ENCODE measurements at places on chromosomes 3 and 15.

- DNase-seq, result no peak
Observed at GRCh38 chr3:150238048-150238802, 169.9 kb upstream of the TSC22D2 start.

DNA sequence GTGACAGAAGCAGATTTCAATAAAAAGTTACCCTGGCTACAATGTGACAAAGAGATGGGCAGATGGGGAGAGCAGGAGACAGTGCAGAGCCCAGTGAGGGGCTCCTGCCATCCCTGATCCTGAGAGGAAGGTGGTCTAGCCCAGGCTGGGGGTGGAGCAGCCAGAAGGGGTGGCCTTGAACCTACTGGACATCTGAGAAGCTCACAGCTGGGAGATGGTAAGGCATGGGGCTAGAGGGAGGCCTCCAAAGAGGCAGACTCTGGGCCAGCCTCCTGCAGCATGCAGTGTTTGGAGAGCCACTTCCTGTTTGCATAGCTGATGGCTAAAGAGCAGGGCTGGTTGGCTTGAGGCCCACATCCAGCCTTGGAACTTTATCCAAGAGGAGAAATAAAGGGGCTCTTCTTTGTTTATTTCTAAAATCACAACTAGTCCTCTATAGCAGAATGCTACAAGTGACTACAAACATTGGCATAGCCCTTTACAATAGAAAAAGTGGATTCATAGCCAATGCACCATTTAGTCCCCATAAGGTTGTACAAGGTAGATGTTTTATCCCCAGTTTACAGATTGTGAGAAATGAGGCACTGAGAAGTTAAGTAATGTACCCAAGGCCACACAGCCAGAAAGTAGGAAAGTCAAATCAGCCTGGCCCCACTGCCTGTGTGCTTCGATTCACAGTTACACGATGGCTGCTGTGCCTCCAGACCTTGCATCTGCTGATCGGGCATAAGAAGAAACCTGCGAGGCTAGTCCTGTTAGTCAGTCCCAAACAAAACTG, 4.6 kb downstream of the EFCC1 start:
- peak; percentile 52 for DNase-seq

- no peak for DNase-seq
Observed at GRCh38 chr3:177119829-177120228, 77.5 kb downstream of the TBL1XR1 start.

GRCh38 chr3:104564045-104564643, 802.6 kb upstream of the ALCAM start:
- DNase-seq, result no peak

DNA sequence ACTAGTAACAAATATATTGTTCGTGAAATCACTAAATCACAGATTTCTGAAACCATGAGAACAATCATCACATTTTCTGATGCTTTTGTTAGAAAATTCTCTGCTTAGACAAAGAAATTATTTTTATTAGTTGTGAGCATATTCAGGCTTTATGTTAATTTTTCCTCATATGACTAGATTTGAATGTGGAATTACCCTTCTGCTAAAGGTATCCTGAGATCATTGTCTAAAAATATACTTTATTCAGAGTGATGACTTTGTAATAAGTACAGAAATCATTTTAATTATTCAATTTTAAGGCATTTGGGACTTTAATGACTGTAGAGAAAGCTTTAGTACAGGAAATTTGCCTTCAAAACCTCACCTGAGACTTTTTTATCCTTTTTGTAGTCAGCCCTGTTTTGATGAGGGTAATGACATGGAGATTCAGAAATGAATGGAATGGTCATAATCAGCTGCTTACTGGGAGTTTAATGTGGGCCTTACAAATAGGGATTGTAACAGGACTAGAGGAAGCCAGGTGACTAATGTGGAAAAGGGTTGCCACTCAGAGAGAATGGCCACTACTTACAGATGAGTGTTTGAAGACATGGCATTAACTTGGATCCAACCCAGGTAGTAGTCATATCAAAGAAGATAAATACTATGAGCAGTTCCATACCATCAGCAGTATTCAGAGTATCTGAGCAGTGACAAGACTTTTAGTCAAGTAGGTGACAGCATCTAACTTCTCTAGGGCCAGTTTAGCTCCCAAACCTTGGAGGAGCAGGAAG, 148.3 kb downstream of the MBNL1 start:
- DNase-seq, result no peak

DNA sequence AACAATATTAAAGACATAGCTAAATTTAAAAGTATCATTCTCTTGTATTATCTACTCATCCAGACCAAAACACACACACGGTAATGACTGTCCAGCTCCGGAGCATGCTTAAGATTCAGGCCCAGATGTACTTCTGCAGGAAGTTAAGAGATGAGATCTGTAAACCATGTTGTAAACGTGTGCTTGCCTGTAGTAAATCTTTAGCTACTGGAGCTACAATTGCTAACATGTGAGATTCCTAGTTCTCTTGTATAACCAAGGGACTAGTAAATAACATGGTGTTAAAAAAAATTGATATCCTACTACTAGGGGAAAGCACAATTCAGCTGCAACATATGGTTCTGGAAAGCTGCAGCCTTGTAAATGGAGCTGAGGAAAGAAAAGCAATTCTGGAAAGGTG, 651.7 kb upstream of the CCDC54 start:
- DNase-seq, result no peak
